CMK (cell line): ENCODE measurements at places on chromosomes 6 and 20.

- no peak for DNase-seq
These were observed 60.9 kb downstream of the PYGB start for GRCh38 chr20:25308671-25309394.

- DNase-seq, result no peak
These were observed 13.5 kb upstream of the MLIP start for GRCh38 chr6:54097753-54098152.

GRCh38 chr6:79737172-79737571 lies 106.0 kb downstream of the SH3BGRL2 start:
- no peak for DNase-seq

- DNase-seq, result no peak
These were observed 64.2 kb upstream of the MAP3K4 start for GRCh38 chr6:160927416-160927815.

DNA sequence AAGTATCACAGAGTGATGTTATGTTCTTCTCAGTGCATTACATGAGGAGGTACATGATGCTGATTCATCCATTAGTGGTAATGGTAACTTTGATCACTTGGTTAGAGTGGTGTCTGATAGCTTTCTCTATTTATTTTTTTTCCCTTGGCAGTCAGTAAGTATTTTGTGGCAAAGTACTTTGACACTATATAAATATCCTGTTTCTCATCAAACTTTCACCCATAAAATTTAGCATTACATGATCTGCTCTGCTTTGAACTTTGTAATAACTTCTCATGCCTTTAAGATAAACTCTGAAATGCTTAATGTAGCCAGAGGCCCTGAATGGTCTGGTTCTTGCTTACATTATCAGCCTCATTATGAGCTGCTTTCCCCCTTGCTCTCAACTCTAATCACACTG lies 127.9 kb downstream of the MBOAT1 start:
- no peak for DNase-seq

DNA sequence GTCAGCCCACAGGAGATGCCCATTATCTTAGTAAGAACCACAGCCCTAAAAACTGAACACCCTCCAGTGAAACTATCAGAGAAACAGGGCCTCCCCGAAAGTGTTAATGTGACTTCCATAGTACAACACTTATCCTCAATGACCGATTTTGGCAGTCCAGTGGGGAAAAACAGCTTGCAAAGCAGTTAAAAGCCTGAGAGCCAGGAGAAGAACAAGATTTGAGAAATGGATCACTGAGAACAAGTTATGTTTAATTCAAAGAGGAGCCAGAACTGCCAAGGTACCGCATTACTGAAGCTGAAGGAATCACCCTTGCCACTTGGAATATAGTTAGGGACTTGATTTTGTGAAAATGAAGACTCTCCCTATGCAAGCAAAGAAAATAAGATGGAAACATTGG lies 236.9 kb downstream of the QKI start:
- DNase-seq, result no peak

DNA sequence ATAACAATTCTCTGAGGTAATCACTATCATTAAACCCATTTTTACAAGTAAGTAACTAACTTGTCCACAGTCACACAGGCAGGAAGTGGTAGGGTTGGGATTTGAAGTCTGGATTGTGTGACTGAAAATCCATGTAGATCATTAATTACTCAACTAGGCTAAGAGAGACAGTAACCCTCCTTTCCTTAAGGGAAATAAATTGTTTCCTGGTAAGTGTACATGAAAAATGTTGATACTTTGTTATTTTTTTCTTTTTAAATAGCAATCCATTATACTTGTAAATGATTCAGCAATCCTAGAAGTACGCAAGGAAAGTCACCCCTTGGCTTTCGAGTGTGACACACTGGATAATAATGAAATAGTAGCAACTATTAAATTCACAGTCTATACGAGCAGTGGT lies 11.6 kb downstream of the SPACA1 start:
- no peak for DNase-seq

- DNase-seq, result no peak
These were observed 34.9 kb downstream of the C20orf203 start for GRCh38 chr20:32638848-32639247.

DNA sequence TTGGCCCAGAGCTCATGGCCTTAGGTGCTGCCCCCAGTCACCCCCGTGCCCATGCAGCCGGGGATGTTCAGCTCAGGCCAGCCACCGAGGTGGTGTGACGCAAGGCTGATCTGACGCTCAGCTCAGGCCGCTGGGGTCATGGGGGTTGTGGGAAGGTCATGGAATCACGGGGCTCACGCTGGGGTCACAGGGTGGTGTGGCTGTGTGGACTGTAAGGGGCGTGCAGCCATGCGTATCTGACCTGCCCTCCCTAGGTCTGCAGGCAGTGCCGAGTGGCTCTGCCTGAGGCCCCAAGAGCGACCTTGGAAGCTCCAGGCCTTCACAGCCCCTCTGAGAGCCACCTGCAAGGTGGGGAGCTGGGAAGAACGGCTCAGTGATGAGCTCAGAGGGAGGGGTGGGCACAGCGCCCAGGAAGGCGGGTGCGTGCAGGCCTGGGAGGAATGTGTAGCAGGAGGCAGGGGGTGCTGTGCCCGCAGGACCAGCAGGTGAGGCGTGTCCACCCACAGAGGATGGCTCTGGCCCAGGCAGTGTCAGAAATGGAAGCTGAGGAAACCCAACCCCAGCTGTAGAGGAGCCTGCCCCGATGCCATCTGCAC lies 27.8 kb downstream of the CHRNA4 start:
- DNase-seq, result no peak

GRCh38 chr6:75494290-75494689 lies 690 bp upstream of the FILIP1 start:
- no peak for DNase-seq

GRCh38 chr6:54310377-54311152 lies 2.3 kb downstream of the TINAG start:
- DNase-seq, result no peak
